ENCODE measurements at places on chromosomes 2 and 18. TPM values are rescaled to one million over a fixed set of nuclear protein-coding genes. Genes with fewer than 3 reads are reported as not detected.

The TYMS gene
- total RNA-seq: 11.3 TPM

DNA sequence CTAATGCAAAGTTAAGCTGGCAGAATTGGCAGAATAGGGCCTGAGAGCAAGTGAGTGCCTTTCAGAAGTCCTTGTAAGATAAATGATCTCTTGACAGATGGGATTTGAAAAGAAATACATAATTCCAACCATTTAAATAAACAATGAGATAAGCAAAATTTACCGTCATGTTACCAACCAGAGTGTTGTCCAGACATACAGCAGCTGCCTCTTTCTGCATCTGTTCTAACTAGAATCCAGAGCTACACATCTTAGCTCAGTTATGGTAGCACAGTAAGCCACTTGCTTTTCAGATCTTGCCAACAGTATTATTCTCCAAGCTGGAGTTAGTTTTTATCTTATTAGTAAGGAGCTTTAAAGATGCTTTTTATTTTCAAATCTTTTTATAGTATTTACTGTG, 179.6 kb downstream of the BARD1 start:
- DNase-seq: no peak
- H3K4me1 ChIP-seq: no peaks in the 10 kb centered on the region
- H3K27ac ChIP-seq: no peak overlapping the region
- H3K4me3 ChIP-seq: no peak overlapping the region

DNA sequence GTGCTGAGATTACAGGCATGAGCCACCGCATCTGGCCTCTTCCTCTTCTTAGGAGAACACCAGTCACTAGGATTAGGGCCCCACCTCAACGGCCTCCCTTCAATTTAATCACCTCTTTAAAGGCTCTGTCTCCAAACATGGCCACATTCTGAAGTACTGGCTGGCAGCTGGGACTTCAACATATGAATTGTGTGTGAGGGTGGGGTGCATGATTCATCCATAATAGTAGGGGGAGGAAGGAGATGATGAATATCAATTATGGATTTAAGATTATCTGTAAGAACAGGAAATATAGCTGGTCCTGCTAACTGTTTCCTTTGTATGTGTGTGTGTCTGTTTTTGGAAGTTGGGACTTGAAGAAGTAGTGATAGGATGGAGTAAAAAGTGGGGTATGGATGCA, 14.7 kb upstream of the EPG5 start:
- H3K4me1 ChIP-seq: no peaks in the 10 kb centered on the region
- no peak overlapping the region for H3K27ac ChIP-seq
- no peaks in the 10 kb centered on the region for H3K36me3 ChIP-seq

DNA sequence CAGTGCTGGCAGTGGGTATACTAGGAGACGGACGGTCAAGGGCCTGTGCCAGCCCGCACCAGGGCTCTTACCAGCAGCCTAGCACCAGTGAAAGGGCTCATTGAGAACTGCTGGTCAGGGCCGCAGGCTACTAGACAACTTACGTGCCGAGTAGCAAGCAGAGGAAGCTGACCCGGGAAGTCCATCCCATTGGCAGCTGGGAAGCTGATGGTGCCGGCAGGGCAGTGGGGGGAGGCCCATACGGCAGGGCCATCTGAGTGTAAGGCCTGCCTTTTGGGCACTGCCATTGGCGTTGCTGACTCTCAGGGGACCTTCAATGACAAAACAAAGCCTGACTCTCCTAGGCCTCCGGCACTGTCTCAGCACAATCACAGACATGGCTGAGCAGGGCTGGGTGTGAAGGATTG, 20.6 kb downstream of the EFR3B start:
- no peak overlapping the region for H3K27ac ChIP-seq
- no peak for DNase-seq
- H3K36me3 ChIP-seq: no peaks in the 10 kb centered on the region
- peaks cover 4% of the 10 kb centered on the region for H3K4me1 ChIP-seq
- no peaks in the 10 kb centered on the region for H3K27me3 ChIP-seq
- no peak overlapping the region for H3K4me3 ChIP-seq

GRCh38 chr2:10285191-10285555, 17.5 kb upstream of the HPCAL1 start:
- peaks cover 19% of the 10 kb centered on the region for H3K4me1 ChIP-seq
- no peak overlapping the region for H3K4me3 ChIP-seq
- H3K27me3 ChIP-seq: no peaks in the 10 kb centered on the region
- H3K27ac ChIP-seq: peak overlapping the region; percentile 46

Data from vagina (tissue), 2 donors.